A549 treated with CORT108297 at 1 μM for 4 hours (cell line): ENCODE measurements at places on chromosomes 12 and 14. TPM values are rescaled to one million over a fixed set of nuclear protein-coding genes. Genes with fewer than 3 reads are reported as not detected.

The IFT81 gene
- total RNA-seq, result 13.8 to 28.1 TPM (median 21.0 TPM) in 5 replicates

The SLC6A12 gene
- 0.51 to 1.1 TPM (median 0.69 TPM) in 5 replicates for total RNA-seq

The TDRD9 gene
- total RNA-seq, result not detected in 5 replicates

The THAP2 gene
- 2.9 to 5.4 TPM (median 5.1 TPM) in 5 replicates for total RNA-seq

The CCNK gene
- total RNA-seq, result 44.7 to 62.2 TPM (median 45.6 TPM) in 5 replicates

The SIX1 gene
- total RNA-seq, result 6.5 to 8.9 TPM (median 8.8 TPM) in 5 replicates

The LPAR5 gene
- total RNA-seq, result 0.45 to 0.81 TPM (median 0.70 TPM) in 5 replicates

The C12orf56 gene
- 0.03 to 0.15 TPM (median 0.04 TPM) in 4 of 5 replicates, not detected in the other for total RNA-seq

The TAS2R9 gene
- not detected in 5 replicates for total RNA-seq
